ENCODE measurements at places on chromosomes 1 and 21.
A peak's percentile ranks its signal among the peaks of the same experiment; 100 is the strongest.

GRCh38 chr1:31377364-31377863, 4.5 kb upstream of the FABP3 start:
- DNase-seq: no peak

DNA sequence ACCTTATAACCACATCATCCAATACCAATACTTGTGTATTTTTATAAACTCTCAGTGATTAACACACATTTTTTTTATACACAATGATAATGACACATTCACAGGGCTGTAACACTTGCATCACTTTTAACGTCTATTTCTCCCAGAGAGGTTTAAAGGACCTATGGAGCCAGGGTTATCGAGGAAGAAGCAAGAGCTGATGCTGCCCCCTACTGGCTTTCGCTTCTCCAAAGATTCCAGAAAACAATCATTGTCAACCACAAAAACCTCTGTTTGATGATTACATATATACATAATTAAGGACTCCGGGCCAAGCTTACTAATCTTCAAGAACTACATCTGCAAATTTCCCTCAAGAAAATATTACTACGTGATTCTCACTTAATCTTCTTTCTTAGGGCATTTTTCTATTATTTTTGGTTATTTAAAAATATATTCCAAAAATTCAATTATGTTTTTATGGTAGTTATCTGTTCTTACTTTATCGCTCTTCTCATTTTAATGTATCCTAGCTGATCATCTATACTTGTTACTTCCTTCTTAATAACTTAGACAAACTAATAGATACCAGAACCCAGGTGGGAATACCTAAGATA, 214.5 kb downstream of the VAV3 start:
- peak; percentile 11 for DNase-seq

- no peak for DNase-seq
Observed at GRCh38 chr1:7253988-7254587, 468.8 kb downstream of the CAMTA1 start.

GRCh38 chr1:236395230-236395946, 1.3 kb downstream of the EDARADD start:
- DNase-seq: peak; percentile 67

- DNase-seq: no peak
Observed at GRCh38 chr1:212467843-212468482, 35.2 kb downstream of the NENF start.

DNA sequence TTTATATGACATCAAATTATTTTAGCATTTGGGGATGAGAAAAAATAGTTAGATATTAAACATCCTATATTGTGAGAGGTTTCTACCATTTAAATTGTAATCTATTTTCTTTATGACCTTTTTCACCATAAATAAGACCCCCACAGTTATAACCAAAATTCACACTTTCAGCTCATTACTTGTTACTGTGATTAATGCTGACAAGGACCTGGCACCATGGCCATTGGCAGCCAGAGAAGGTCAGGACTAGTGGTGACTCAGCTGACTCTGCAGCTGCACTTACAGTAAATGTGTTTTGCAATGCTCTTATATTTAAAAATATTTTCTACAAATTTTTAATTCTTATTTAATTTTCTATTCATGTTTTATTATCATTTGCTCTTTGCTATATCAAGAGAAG, 133.3 kb upstream of the C1orf105 start:
- no peak for DNase-seq

DNA sequence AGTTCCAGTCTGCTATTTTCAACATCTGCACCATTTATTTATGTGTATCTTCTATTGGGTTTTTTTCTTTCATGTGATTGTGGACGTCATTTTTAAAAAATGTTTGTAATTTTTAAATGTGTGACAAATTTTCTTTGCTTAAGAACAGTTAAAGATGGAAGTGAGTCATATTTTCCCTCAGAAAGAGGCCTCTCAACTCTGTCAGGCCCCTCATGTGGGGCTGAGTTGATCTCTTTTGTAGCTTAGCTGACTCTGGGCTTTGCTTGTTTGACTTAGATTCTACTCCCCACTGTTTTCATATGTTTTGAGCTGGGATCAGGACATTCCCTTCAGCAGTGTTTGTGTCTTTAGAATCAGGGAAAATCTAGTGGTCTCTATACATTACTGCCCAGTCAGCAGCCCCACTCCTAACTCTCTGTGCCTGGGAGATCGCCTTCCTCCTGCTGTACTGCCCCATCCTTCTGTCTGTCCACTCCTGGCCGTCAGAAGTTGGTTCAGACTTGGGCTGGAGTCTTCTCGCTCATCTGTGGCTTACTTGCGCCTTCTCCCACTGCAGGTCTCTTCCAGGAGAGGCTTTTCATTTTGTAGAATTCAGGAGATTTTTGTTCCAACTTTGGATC, 137.4 kb downstream of the DYRK1A start:
- DNase-seq: no peak

DNA sequence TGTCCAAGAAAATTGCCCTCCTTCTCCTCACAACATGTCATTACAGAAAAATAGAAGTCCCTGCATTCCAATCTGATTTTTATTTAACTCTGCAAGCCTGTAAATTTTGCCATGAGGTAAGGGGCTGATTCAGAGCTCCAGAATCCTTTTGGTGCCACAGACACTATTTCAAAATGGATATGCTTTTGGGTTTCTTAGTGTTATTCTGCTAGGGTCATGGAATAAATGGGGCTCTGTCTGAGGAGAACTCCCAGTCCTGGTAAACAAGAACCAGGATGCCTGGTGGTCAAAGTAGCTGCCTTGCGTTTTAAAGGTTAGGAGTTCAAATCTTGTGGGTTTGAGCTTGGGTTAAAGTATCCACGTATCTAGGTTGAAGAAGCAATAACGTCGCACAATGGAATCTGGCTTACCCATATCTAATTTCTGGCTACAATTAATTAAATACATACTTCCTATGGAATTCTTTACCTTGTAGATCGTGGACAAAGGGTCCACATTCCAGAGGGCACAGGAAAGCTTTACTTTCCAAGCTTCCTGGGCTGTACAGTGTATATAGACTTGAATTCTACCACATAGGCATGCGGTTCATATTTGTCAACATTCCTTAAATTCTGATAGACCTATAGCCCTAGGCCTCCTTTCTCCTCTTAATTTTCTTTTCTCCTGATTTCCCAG, 98.0 kb upstream of the CDC42BPA start:
- no peak for DNase-seq

DNA sequence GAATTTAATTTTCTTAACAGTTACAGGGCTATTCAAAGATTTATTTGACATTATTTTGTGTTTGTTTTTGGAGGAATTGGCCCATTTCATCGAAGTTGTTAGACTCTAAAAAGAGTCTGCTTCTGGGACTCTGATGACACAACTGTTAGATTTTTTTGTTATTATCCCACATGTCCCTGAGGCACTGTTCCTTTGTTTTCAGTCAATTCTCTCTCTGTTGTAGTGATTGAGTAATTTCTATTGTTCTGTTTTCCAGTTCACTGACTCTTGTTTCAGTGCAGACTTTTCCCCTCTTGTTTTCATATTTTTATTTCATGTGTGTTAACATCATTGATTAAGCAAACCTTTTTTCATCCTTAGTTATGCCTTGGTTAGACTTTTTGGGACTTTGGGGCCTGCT, 325.0 kb downstream of the ZNF326 start:
- no peak for DNase-seq

- no peak for DNase-seq
Observed at GRCh38 chr1:183178545-183178944, 7.5 kb upstream of the LAMC2 start.

- no peak for DNase-seq
Observed at GRCh38 chr1:226651041-226651731, 87.9 kb downstream of the ITPKB start.

DNA sequence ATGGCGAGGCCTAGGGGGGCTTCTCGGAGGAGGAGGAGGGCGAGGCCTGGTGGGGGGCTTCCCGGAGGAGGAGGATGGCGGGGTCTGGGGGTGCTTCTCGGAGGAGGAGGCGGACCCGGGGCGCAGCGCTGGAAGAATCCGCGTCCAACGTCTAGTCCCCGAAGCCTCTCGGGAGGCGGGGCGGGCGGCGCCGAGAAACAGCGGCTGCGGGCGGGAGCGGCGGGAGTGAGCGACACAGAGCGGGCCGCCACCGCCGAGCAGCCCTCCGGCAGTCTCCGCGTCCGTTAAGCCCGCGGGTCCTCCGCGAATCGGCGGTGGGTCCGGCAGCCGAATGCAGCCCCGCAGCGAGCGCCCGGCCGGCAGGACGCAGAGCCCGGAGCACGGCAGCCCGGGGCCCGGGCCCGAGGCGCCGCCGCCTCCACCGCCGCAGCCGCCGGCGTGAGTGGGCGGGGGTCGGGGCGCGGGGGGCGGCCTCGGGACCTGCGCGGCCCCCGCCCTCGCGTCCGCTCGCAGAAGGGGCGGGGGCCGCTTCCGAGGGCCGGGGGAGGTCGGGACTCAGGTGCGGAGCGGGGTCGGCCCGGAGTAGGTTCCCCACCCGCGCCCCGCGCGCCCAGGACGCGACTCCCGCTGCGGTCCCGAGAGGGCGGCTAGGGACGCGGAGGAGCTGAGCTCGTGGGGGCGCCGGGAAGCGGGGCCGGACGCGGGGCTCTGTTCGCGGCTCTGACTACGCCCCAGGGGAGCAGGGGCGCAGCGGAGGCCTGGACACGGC, at the start of gene KLHL17:
TSS of gene KLHL17 (plus strand) at position 222 of the 769 bp plus-strand sequence. CDS start at position 332, 110 bp downstream.
- DNase-seq: peak; percentile 81

GRCh38 chr1:151710187-151710840, 6.3 kb downstream of the CELF3 start:
- peak; percentile 18 for DNase-seq

DNA sequence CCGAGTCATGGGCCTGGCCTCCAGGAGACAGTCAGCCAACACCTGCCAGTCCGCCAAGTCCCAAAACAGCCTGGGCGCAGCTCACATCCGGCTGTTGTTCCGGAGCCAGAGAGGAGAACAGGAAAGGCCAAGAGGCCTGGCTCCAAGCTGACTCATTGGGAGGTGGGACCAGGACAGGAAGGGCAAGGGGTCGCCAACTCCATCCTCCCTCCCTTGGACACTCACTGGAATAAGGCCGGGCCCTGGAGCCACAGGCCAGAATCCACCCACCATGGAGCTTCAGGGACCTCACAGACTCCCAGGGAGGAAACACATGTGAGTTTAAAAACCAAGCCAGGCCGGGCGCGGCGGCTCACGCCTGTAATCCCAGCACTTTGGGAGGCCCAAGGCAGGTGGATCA, 25.1 kb upstream of the CLIC4 start:
- no peak for DNase-seq

GRCh38 chr1:1894354-1895059, 3.6 kb upstream of the GNB1 start:
- DNase-seq: no peak

DNA sequence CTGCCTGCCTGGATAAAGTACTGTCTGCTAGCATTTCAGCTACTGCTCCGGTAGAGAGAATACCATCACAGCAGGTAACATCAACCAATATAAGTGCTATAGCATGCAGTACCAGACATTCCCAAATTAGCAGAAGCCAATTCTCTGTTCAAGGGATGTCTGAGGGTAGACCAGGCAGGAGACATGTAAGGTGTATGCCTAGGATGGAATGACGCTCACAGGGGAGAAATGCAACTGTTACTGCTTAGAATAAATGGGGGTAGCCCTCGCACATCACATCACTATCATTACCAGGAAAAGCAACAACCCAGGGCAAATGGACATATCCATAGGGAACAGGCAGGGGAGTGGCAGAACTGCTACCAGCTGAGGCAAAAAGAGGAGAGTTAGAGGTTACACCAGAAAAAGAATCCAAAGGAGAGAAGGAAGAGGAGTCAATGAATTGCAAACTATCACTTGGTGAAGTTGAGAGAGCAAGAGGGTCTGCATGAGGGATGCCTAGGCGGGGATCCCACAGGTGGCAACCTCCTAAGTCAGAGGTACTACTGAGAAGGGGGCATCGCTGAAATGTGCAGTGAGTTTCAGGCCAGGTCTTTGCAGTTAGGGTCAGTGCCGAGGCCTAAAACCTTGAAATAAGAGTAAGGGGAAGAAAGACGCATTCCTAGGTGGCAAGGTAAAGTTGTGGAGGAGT, 1.1 kb downstream of the UBE2Q1 start:
- DNase-seq: no peak

DNA sequence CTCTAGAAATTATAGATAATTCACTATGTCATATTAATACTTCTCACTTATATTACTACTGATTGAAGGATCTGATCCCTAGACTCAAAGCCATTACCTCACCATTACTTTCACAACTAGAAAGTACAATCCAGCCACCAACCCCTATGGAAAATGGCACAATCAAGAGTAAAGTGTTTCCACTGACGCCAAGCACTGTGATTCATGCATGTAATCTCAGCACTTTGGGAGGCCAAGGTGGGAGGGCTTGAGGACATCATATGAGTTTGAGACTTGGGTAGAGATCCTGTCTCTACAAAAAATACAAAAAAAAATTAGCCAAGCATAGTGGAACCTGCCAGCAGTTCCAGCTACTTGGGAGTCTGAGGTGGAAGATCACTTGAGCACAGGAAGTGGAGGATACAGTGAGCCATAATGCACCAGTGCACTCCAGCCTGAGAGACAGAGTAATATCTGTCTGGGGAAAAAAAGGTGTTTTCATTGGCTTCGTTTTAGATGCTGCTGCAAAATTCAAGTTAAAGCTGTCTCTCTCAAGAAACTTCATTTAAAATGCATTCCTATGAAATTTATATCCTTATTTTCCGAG, 126.5 kb downstream of the AKT3 start:
- no peak for DNase-seq

DNA sequence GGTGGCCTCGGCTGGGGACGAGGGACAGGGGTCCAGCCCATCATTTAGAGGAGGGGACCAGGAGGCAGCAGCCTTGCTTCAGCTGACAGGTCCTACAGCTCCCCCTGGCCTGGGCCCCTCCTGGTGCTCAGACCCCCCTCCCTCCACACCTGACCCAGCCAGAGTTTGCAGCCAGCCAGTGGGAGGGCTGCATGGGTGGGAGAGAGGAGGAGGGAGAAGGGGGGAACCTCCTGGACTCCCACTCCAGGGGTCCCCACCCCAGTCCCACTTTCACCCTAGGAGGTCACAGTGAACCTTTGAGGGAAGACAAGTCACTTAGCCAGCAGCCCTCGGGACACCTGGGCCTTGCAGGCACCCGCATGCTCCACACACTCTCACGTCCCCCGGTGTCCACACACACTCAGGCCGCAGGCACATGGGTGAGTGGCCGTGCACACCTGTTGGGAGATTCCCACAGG, 108.9 kb upstream of the ZBTB40 start:
- no peak for DNase-seq

- DNase-seq: peak; percentile 22
Observed at GRCh38 chr1:33433509-33434362, 2.8 kb upstream of the PHC2 start.

Data from CD4-positive, alpha-beta T cell treated with Interleukin-12 subunit alpha and Interleukin-12 subunit beta, for 1 hour (primary cell).